H1 (cell line): ENCODE measurements at places on chromosomes 3 and 15.
A peak's percentile ranks its signal among the peaks of the same experiment; 100 is the strongest.

- DNase-seq: no peak
Measured at GRCh38 chr3:139537795-139538621, 1.5 kb downstream of the RBP1 start.

DNA sequence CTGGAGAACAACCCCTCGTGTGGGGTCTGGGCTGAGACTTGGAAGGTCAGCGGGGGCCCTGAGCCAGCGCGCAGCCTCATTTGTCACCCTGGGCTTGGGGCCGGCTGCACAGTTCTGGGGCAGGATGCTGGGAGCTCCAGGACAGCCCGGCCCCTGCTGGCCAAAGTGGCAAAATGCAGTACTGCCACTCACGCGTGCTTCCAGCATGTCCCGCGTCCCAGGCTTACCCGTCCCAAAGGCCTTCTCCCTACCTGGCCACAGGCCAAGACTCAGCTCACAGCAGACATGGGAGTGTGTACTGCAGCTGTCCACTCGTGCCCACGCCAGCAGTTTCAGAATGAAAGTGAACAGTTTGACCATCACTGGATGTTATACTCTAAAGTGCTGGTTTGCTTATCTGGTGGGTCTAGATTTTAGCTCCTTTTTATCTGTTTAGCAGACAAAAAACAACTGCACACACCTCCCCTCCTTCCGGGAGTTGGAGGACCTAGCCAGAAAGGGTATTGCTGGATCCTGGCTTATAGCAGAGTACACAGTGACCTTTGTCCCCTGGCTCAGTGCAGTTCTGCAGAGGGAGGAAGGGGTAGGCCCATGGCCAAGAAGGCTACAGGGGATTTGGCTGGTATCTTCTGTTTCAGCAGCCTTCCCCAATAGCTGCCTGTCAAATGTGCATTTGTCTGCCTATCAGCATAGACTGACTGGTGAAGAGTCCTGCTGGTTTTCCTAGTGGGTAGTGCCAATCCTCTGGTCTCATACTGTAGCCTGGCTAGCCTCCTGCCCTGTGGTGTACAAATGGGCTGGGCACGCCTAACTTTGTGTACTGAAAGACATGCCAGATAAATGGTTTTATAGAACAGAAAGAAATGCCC, 23.2 kb upstream of the IP6K2 start:
- peak; percentile 87 for DNase-seq

- no peak for DNase-seq
Measured at GRCh38 chr15:100757661-100758060, 122.0 kb upstream of the ALDH1A3 start.

DNA sequence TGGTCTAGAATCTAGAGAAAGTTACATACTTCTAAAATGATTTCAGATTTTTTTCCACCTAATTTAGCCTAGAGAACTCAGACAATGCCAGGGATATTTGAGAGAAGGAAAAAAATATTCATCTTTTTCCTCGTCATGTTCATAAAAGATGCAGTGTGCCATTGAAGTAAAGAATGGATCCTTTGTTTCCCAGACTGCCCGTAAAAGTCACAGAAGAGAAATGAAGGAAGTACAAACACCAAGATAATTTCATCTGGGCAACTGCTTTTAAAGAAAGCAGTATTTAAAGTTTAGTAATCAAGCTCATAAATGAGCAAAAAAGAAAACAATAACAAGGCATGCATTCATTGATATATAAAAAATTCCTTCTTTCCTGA, 47.2 kb downstream of the TTC23 start:
- DNase-seq: no peak
